Stromal cell of bone marrow (primary cell): ENCODE measurements at places on chromosomes 1 and 21.

GRCh38 chr1:116352349-116352813 is 20.7 kb upstream of the ATP1A1 start:
- DNase-seq, result no peak

GRCh38 chr1:173117761-173118160 is 67.0 kb upstream of the TNFSF18 start:
- no peak for DNase-seq

DNA sequence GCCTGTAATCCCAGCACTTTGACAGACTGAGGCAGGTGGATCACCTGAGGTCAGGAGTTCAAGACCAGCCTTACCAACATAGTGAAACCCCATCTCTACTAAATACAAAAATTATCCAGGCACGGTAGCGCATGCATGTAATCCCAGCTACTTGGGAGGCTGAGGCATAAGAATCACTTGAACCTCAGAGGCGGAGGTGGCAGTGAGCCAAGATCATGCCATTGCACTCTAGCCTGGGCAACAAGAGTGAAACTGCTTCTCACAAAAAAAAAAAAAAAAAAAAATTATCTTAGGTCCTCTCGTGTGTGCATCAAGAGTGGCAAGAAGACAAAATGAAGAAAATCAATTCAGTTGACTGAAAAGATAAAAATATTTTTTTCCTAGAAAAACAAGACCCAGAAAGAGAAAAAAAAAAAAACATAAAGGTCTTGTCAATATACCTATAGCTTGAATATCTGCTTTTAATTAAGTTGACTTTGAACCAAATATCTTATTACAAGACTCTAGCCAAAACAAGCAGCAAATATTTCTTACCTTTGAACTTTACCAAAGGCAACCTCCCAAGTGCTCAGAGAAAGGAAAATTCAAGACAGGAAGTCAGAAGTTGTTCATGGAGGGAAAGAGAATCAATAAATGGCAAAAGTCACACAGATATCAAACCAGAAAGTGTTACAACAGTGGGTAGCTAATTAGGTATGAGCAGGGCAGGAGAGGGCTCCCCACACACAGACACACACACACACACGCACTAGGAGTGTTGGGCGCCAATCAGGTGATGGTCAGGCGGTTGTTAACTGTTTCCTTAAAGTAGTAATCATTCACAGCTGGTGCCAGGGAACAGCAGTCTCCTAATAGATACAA is 29.6 kb downstream of the ITLN2 start:
- DNase-seq, result no peak

DNA sequence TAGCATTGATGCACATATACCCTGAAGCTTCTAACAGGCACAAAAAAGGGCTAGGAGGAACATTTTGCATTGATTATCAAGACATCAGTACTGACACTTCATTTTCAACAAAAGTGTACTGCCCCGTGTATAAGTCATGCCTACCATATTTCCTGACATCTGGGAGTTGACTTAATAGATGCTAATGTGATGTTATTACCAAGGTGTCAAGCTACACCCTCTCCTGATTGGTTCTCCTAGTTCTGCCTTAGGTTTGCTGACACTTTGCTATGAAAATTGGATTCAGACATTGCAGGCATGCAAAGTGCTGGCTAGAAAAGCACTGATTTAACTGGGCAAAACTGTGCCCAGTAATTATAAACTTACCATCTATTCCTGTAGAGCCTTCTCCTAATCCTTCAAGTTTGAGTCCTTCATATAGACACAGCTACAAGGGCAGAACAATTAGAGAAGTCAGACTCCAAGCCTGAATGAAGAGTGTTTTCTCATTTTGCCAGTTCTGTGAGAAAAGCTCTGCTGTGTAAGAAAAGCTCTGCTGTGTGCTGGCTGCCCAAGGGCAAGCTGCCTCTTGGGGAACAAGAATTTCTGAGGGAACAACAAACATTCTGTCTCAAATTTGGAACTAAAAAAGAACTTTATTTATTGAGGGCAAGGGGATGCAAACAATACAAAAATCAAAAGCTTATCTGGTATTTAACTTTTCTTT is 11.2 kb downstream of the S100A10 start:
- no peak for DNase-seq
